ENCODE measurements at places on chromosomes 12 and 14. TPM values are rescaled to one million over a fixed set of nuclear protein-coding genes. Genes with fewer than 3 reads are reported as not detected.

The SVOP gene
- total RNA-seq = 2.3 TPM

The CELA1 gene
- total RNA-seq = not detected

The WNT5B gene
- 0.88 TPM for total RNA-seq

The TAS2R13 gene
- 0.91 TPM for total RNA-seq

The YARS2 gene
- total RNA-seq = 6.6 TPM

The TAS2R9 gene
- total RNA-seq = not detected

The MDGA2 gene
- total RNA-seq = not detected

The HOTAIR gene
- not detected for total RNA-seq

The GDF3 gene
- not detected for total RNA-seq

The KRT82 gene
- not detected for total RNA-seq

The CTSG gene
- total RNA-seq = 3.5 TPM

GRCh38 chr14:52934762-52935161 is 16.1 kb downstream of the FERMT2 start:
- no peaks in the 10 kb centered on the region for H3K36me3 ChIP-seq
- no peak overlapping the region for H3K4me3 ChIP-seq
- no peaks in the 10 kb centered on the region for H3K4me1 ChIP-seq

GRCh38 chr12:9751204-9752144 is 9.2 kb downstream of the CD69 start:
- H3K36me3 ChIP-seq = no peaks in the 10 kb centered on the region
- no peak for DNase-seq
- no peak overlapping the region for H3K27ac ChIP-seq
- no peak overlapping the region for H3K4me3 ChIP-seq
- peaks cover 4% of the 10 kb centered on the region for H3K4me1 ChIP-seq
- no peaks in the 10 kb centered on the region for H3K27me3 ChIP-seq

DNA sequence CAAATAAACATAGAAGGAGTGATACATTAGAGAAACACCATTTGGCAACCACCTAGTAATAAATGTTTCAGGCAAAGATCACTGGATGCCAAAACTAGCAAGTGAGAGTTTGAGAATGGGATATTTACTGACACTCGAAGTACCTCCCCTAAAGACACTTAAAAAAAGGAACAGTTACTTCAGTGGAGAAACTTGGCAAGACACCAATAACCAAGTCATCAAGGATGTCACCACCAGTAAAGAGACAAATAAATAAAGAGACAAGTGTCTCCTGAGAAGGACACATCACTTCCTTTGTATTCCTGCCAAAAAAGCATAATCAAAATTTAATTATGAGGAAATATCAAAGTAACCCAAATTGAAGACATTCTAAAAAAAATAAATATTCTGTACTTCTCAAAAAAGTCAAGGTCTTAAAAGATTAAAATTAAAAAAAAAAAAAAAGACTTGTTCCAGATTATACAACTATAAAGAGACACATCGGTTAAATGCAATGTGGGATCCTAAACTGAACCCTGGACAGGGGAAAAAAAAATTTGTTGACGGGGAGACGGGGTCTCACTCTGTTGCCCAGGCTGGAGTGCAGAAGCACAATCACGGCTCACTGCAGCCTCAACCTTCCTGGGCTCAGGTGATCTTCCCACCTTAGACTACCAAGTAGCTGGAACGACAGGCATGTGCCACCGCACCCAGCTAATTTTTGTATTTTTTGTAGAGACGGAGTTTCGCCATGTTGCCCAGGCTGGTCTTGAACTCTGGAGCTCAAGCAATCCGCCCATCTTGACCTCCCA is 26.4 kb downstream of the TM7SF3 start:
- no peak overlapping the region for H3K27ac ChIP-seq
- no peak for DNase-seq
- H3K27me3 ChIP-seq = no peaks in the 10 kb centered on the region
- no peak overlapping the region for H3K4me3 ChIP-seq

DNA sequence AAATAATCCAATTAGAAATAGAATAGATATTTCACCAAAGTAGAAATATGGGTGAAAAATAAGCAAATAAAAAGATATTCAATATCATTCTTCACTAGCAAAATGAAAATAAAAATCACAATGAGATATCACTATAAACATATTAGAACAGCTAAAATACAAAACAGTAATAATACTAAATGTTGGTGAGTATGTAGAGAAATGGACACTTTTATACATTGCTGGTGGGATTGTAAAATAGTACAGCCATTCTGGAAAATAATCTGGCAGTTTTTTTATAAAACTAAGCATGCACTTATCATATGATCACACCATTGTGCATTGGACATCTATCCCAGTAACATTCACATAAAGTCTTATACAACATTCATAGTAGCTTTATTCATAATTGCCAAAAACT is 320.2 kb upstream of the OR4E1 start:
- no peak for DNase-seq
- no peaks in the 10 kb centered on the region for H3K4me1 ChIP-seq
- no peak overlapping the region for H3K4me3 ChIP-seq
- H3K36me3 ChIP-seq = no peaks in the 10 kb centered on the region

GRCh38 chr14:63726499-63726898 is 1.4 kb downstream of the SGPP1 start:
- H3K27me3 ChIP-seq = no peaks in the 10 kb centered on the region
- no peaks in the 10 kb centered on the region for H3K36me3 ChIP-seq
- peak overlapping the region; percentile 98 for H3K4me3 ChIP-seq
- no peak for DNase-seq
- H3K4me1 ChIP-seq = no peaks in the 10 kb centered on the region
- H3K27ac ChIP-seq = peak overlapping the region; percentile 93

DNA sequence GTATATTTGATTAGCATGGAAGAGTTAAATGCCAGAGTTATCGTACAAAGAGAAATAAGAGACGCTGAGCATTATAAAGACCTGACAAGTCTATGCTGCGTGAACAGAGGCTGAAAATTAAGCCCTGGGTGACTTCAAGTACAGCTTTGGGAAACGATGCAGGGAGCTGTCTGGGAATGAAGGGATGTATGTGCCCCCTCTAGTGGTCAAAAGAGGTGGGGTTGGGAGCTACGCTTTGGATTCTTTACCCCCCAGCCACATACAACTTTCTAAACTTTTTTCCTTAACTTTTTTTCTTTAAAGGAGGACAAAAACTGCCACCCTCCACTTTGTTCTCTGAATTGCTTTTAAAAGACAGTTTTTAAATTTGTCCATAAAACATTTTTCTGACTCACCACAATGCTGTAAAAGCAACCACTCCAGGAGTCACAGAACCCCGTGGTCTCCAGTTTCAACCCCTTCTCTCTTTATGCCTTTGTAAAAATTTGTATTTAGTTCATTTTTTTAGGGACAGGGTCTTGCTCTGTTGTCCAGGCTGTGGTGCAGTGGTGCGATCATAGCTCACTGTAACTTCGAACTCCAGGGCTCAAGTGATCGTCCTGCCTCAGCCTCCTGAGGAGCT is 59.4 kb downstream of the ZNF664 start:
- no peak for DNase-seq
- H3K4me3 ChIP-seq = no peak overlapping the region
- no peak overlapping the region for H3K27ac ChIP-seq
- no peaks in the 10 kb centered on the region for H3K4me1 ChIP-seq

DNA sequence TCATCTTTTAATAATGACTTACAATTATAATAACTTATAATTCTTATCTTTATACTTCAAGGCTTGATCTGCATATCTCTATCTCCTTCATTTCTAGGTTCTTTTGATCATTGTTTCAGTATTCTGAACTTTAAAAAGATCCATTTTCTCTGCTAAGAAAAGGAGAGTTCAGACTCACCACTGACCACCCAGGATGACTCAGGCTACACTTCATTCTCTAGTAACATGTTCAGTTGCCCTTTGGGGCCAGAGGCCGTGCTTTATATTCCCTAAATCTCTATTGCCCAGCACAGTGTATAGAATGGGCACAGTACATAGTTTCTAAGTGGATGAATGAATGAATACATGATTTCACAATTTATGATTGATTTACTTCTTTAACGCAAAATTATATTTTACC is 268.7 kb downstream of the AKAP6 start:
- no peaks in the 10 kb centered on the region for H3K27me3 ChIP-seq
- no peak for DNase-seq
- H3K4me1 ChIP-seq = no peaks in the 10 kb centered on the region
- no peak overlapping the region for H3K27ac ChIP-seq
- H3K36me3 ChIP-seq = no peaks in the 10 kb centered on the region
- no peak overlapping the region for H3K4me3 ChIP-seq

DNA sequence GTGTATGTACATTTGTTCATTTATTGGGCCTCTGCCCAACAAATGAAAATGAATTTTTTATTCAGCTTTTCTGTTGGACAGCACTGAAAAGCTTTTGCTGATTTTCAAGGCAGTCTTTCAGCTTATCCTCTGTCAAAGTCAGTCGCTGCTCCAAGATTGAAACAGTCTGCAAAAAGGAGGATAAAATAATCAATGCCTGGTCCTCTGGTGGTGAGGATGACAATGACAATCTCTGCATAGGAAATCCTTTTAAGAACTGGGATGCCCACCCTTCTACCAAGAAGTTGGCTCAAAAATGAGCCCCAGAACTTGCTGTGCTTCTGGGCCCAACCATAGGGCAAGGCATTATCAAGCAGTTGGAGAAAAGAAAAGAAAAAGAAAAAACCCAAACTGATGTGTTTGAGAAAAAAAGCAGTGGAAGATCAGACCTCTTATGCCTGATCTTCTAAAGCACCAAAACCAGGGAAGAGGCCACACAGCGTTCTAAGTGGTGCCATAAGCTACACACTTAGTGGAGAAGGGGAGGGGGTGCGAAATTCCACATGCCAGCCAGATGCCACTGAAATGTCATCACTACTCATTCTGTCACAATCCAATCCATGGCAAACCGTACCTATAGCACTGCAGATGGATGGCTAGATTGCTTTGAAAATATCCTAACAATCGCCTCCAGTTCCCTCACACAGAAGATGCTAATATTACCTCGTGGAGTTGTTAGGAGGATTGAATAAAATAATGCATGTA is 69.0 kb upstream of the DUSP6 start:
- H3K36me3 ChIP-seq = no peaks in the 10 kb centered on the region
- H3K4me3 ChIP-seq = no peak overlapping the region
- H3K27me3 ChIP-seq = no peaks in the 10 kb centered on the region

- H3K4me1 ChIP-seq = no peaks in the 10 kb centered on the region
- H3K36me3 ChIP-seq = no peaks in the 10 kb centered on the region
- DNase-seq = no peak
These were observed 201.1 kb downstream of the ITPR2 start for GRCh38 chr12:26631846-26632245.

GRCh38 chr12:77152623-77153193 is 87.3 kb upstream of the E2F7 start:
- no peak overlapping the region for H3K27ac ChIP-seq

DNA sequence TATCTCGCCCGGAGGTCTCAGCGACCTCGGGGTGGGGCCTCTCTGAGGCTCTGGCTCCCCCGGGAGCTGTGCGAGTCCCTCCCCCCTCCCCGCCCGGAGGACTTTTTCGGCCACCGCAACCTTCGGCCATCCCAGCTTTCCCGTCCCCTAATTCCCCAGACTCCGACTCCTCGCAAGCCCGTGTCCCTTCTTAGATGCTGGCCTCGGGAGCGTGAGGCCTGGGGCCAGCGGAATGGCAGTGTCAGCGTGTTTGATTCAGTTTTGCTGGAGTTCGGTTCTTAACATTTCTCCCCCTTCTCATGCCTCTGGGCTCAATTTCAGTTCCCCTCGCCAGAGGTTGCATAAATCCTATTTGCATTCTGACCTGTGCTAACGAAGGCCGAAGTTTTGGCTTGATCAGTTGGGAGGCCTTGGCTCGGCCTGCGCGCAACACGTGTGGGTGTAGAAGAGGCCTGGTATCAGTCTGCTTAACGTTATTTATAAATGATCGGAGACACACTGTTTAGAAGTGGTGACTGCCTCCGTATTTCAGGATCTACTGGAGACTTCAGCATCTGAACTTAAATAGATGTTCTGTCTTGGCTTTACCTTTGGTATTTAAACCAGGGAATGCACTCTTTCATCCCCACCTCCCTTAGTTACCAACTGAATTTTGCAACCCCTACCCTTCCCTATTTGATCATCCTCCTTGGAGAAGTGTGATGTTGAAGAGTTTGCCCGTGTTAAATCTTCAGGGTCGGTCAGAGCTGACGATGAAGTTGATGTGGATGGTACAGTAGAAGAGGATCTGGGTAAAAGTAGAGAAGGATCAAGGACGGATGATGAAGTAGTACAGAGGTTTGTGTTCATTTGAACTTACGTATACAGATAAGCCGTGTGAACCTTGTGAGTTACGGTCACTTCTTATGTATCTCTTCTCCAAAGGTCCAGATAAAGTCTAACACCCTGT is 851 bp downstream of the HSP90B1 start:
- H3K36me3 ChIP-seq = no peaks in the 10 kb centered on the region
- no peaks in the 10 kb centered on the region for H3K27me3 ChIP-seq
- peak overlapping the region; percentile 94 for H3K4me3 ChIP-seq
- peaks cover 36% of the 10 kb centered on the region for H3K4me1 ChIP-seq
- peak overlapping the region; percentile 76 for H3K27ac ChIP-seq

DNA sequence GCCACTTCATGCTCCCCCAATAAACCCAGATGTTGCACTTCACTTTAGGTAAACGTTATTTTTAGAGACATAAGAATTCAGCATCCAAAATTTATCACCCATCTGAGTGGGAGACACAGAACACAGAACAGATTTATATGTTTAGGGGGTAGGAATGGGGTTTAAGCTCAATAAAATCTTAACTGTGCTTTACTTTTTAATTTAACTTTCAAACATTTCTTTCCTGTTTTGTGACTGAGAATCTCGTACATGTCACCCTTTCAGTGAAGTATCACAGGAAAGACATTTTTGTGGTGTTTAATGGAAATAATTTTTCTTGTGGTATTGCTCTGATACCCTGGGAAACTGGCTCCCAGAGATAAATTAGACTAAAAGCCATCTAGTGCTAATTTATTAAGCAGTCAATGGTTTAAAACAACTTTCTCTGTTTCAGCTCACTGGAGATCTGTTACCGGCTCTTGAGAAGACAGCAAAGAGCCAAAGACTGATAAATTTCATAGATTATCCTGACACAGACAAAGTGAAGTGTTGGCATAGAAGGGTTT is 148.0 kb upstream of the BMP4 start:
- H3K4me3 ChIP-seq = no peak overlapping the region
- no peaks in the 10 kb centered on the region for H3K4me1 ChIP-seq
- H3K36me3 ChIP-seq = no peaks in the 10 kb centered on the region
- no peak overlapping the region for H3K27ac ChIP-seq
- no peaks in the 10 kb centered on the region for H3K27me3 ChIP-seq
- no peak for DNase-seq

GRCh38 chr12:85573635-85574214 is 262.5 kb downstream of the RASSF9 start:
- H3K4me3 ChIP-seq = no peak overlapping the region
- no peak overlapping the region for H3K27ac ChIP-seq
- H3K36me3 ChIP-seq = no peaks in the 10 kb centered on the region
- no peaks in the 10 kb centered on the region for H3K27me3 ChIP-seq
- H3K4me1 ChIP-seq = no peaks in the 10 kb centered on the region
- no peak for DNase-seq

- no peak overlapping the region for H3K4me3 ChIP-seq
- H3K36me3 ChIP-seq = no peaks in the 10 kb centered on the region
- no peak overlapping the region for H3K27ac ChIP-seq
- no peaks in the 10 kb centered on the region for H3K27me3 ChIP-seq
These were observed 230.0 kb downstream of the GLT1D1 start for GRCh38 chr12:129083121-129083840.

DNA sequence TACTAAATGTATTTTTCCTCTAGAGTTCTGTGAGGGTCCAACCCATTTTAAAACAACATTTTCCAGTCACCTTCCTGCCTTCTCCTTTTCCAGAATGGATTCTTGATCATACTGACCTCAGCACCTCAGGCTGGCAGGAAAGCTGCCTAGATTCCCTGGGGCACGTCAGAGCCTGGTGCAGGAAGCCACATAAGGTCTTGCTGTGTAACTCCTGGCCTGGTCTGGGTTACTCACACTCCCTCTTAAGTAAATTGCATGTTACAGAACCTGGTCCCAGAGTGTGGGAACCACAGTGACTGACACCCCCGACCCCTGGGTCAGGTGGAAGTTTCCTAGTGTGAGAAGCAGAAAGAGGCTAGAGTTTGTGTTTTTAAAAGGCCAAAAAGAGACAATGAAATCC is 209.8 kb downstream of the SPTSSA start:
- H3K4me1 ChIP-seq = no peaks in the 10 kb centered on the region
- DNase-seq = no peak
- H3K27ac ChIP-seq = no peak overlapping the region
